ENCODE measurements at places on chromosomes 3 and 15.
A peak's percentile ranks its signal among the peaks of the same experiment; 100 is the strongest.

GRCh38 chr15:33304924-33305323, 5.8 kb upstream of the RYR3 start:
- DNase-seq = no peak

GRCh38 chr15:79406210-79406609, 25.9 kb upstream of the MINAR1 start:
- DNase-seq = no peak

- DNase-seq = no peak
Measured at GRCh38 chr3:175941352-175941751, 1082.2 kb downstream of the NAALADL2 start.

- no peak for DNase-seq
Measured at GRCh38 chr15:96586901-96587300, 256.4 kb downstream of the NR2F2 start.

DNA sequence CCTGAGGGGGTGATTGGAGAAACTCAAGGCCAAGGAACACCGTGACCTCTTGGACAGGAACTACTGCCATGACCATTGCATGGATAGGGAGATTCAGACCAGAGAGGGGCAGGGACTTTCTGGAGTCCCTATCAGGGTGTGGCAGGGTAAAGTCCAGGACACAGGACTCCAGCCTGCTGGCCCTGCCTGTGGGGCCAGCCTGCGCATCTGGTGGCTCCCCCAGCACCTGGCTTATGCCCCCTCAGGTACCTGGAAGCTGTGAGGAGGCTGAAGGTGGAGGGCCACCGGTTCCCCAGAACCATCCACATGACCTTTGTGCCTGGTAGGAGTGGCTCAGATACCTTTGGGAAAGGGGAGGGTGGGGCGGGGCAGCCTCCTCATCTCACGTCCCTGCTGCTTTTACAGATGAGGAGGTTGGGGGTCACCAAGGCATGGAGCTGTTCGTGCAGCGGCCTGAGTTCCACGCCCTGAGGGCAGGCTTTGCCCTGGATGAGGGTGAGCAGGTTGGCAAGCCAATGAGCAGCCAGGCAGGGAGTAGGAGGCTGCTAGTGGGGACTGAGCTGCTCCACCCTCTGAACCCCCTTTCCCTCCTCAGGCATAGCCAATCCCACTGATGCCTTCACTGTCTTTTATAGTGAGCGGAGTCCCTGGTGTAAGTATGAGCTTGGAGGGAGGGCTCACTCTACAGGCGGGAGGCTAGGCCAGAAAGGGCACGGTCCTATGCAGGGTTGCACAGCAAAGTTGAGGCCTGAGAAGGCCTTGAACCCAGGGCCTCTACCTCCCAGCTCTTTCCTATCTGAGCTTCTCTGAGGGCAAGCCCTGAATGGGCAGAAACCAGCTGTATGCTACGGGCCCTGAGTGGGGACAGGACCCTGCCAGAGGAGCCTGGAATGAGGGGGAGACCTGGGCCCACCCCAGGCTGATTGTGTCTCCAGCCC, 2.9 kb downstream of the ACY1 start:
- DNase-seq = no peak

GRCh38 chr15:52789008-52789600, 1.0 kb downstream of the ONECUT1 start:
- DNase-seq = no peak

- DNase-seq = no peak
Measured at GRCh38 chr3:150984066-150984465, 11.5 kb upstream of the CLRN1 start.

DNA sequence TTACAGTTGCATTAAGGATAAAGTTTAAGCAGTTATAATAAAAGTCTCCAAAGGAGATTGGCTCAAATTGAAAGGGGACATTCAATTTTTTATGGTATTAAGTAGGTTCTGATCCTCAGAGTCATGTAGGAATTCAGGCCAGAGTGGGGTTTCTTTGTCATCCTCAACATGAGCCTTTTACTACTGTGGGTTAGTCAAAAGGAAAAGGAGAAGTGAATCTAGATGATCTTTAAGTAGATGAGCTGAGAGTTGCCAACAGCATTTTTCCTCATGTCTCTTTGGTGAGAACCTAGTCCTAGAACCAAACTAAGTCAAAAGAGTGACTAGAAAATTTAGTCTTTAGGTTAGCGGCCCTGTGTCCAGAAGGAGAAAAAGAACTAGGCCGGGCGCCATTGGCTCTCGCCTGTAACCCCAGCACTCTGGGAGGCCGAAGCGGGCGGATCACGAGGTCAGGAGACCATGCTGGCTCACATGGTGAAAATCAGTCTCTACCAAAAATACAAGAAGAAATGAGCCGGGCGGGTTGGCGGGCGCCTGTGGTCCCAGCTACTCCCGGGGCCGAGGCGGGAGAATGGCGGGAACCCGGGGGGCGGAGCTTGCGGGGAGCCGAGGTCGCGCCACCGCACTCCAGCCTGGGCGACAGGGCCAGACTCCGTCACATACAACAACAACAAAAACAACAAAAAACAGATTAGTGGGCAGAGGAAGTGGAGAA, 4.2 kb upstream of the CHL1 start:
- DNase-seq = no peak

- no peak for DNase-seq
Measured at GRCh38 chr3:163707659-163708058, 1370.6 kb downstream of the SI start.

- no peak for DNase-seq
Measured at GRCh38 chr15:75663931-75664421, 16.3 kb downstream of the SNX33 start.

DNA sequence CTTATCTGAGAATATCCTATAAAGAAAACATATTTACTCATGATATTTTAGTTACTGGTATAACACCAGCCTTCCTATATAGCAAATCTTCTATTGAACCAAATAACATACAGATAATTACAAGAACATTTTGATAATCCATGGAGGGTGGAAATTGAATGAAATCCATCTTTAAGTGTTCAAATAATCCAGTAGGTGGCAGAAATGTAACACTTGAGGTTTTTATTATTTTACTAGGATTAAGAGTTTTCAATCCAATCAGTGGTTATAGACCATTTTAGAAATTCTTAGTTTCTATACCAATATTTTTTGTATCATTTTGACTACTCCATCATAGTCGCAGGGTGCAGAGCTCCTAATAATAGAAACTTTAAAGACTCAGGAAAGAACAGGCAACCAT, 101.9 kb upstream of the KCNH8 start:
- no peak for DNase-seq

- DNase-seq = no peak
Measured at GRCh38 chr3:32791833-32792232, 26.0 kb upstream of the TRIM71 start.

- DNase-seq = peak; percentile 32
Measured at GRCh38 chr3:53695324-53695690, 150.9 kb downstream of the CHDH start.

DNA sequence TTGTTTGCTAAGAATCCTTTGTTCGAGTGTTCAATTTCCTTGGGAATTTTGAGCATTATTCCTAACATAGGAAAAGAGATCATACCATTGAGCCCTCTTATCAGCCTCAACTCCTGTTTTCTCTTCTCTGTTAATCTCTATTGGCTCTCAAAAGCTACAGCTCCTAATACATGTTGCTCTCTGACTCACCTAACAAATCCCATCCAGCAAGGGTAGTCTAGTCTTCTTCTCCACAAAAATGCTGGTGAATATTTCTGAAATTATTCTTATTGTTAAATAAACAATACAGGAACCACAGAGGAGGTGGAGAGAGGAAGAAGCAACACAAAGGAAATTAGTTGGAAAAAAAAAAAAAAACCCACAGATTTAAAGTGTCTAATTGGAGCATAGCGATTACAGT, 325.8 kb upstream of the NAALADL2 start:
- DNase-seq = no peak

GRCh38 chr3:134378818-134379217, 4.6 kb upstream of the AMOTL2 start:
- no peak for DNase-seq

DNA sequence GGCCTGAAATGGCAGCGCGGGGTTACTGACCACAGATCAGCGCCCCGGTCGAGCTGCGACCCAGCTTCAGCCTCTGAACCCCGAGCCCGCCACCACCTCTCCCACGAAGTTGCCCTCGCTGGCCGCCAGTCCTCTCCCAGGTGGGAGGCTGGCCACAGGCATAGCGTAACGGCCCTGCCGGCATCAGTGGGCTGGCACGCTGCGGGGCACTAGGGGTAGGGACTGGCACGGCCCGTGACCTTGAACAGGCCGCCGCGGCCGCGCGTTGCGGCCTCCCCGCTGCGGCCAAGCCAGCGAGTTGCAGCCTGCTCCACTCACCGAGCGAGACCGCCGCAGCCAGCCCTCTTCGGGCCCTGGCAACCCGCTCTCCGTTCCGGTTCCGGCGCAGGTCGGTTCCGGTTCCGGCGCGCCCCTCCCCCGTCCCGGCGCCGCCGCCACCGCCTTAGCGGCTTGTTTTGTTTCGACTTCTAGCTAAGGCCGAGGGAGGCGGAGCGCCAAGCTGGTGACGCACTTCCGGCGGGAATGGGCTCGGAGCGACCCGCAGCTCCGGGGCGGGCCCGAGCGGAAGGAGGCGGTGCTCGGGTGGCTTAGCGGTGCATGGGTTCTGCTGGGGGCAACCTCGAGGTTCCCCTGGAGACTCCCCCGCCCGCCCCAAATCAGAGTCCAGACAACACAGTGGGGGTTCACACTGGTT, at the start of gene USP19:
Gene USP19, minus strand, starts transcription at position 386 of the 694 bp plus-strand sequence. CDS start 1,678 bp downstream, outside the sequence.
- peak; percentile 83 for DNase-seq

DNA sequence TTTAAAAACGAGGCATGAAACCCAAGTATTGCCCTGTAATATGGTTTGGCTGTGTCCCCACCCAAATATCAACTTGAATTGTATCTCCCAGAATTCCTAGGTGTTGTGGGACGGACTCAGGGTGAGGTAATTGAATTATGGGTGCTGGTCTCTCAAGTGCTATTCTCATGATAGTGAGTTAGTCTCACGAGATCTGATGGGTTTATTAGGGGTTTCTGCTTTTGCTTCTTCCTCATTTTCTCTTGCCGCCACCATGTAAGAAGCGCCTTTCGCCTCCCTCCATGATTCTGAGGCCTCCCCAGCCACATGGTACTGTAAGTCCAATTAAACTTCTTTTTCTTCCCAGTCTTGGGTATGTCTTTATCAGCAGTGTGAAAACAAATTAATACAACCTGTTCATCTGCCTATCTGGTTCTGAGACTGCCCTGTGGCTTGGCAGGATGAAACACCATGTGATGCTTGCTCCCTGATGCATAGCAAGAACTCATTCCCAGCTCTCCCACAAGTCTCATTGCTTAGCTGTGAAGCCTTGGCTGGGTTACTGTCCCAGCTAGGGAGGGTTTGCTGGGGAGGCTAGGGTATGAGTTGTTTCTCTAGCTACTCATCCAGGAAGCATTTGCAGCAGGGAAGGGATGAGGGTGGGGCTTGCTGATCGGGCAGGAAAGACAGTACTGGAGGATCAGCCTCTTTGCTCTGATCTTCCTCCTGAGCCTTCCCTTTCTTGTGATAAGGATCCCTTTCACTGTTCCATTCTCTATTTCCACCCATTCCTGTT, 3.7 kb upstream of the SQOR start:
- no peak for DNase-seq

- no peak for DNase-seq
Measured at GRCh38 chr3:117011687-117012250, 302.2 kb downstream of the TUSC7 start.

DNA sequence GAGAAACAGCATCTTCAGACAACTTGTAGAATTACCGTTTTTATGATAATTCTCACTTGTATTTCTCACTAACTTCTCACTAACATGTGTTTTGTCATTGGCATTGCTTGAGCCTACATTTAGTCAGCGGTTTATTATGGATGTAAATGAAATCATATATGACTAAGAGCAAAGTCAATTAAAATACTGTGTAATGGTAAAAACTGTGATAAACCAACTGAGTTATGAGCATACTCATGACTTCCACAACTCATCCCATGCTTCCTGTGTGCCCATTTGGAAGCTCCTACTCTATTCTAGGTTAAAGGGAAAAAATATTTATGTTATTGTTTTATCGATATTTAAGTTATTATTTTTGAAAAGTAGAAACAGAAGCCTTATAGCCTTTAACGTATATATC, 12.8 kb downstream of the PXK start:
- no peak for DNase-seq

Data from stimulated activated effector memory CD8-positive, alpha-beta T cell treated with anti-CD3 and anti-CD28 coated beads, Interleukin-12 subunit alpha, Interleukin-12 subunit beta, amount 100 ng/mL, for 72 hours (primary cell).